SW480 (cell line): ENCODE measurements at places on chromosomes 2 and 18.
A peak's percentile ranks its signal among the peaks of the same experiment; 100 is the strongest.

DNA sequence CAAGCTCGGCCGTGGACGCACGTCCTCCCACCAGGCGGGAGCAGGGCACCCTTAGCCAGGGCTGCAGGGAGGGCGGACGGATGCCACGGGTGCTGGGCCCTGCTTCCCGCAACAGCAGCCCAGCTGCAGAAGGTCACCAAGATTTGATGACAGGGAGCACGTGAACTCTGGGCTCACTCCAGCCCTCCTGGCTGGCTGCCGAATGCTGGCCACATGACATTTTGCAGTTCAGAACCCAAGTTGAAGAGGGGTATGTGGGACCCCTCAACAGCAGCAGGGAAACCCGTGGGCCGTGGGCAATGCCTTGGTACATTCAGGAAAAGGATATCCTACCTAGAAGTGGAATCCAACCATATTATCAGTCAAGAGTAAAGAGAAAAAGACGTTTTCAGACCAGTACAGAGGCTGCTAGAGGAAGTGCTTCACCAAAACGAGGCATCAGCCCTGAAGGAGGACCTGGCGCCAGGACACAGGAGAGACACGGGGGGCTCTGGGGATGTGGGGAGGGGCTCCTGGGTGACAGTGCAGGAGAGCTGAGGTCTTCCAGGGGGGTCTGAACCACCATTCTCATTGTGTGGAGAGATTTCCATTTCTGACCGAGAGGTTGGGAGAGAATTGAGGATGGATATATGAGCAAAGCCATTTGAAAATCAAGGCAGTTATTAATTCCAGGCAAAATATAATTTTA lies 107.4 kb upstream of the CTDP1 start:
- DNase-seq = no peak

- DNase-seq = no peak
These were observed 52.8 kb upstream of the PMAIP1 start for GRCh38 chr18:59846814-59847490.

DNA sequence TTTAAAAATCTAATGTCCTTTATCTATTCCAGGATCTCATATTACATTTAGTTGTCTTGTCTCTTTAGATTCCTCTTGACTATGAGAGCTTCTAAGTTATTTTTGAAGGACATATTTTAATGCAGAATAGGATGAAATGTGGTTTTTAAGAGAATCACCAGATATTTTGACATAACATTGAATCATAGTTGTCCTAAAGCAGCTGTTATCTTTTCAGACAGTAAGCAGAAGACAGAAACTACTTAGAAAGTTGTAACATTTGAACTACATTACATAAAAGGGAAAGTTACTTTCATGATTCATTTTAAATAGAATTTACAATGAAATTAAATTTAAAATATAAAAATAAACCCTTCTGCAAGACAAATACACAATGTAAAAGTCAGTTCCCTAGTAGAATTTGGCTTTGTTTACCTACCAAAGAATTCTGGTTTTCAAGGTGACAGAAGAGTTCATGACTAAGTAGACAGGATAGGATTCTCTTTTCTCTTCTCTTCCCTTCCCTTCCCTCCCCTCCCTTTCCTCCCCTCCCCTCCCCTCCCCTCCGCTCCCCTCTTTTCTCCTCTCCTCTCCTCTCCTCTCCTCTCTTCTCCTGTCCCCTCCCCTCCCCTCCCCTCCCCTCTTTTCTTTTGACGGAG lies 186.0 kb downstream of the DIS3L2 start:
- DNase-seq = no peak

GRCh38 chr2:58660046-58660445 lies 418.9 kb upstream of the FANCL start:
- DNase-seq = no peak

DNA sequence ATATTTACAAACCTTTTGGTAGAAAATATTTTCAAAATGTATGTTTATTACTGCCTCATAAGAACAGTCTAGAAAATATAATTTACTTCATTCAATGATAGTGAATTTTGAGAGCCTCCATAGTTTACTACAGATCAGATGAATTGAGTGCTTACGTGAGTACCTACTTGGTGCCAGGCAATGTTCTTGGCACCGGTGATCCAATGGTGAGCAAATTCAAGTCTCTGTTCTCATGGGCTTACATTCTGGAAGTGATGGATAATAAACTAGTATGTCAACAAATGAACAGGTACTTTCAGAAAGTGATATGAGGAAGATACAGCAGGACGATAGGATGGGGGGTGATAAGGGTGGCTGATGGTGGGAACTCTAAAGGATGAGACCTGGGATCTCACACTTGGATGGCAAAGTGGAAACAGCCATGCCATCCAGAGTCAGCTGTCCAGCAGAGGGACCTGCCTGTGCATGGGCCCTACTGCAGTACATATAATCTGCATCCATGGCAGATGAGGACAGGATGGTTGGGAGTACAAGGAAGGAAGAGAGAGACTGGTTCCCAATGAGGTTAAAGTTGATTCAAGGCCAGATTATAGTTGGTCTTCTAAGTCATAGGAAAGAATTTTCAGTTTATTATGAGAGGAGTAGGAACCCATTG lies 277.0 kb downstream of the NEDD4L start:
- DNase-seq = no peak

GRCh38 chr2:106537047-106537446 lies 49.9 kb downstream of the CD8B2 start:
- DNase-seq = no peak

- peak; percentile 74 for DNase-seq
These were observed 15.7 kb downstream of the CRIM1 start for GRCh38 chr2:36371070-36371874.

GRCh38 chr2:51505533-51505932 lies 473.6 kb upstream of the NRXN1 start:
- no peak for DNase-seq

DNA sequence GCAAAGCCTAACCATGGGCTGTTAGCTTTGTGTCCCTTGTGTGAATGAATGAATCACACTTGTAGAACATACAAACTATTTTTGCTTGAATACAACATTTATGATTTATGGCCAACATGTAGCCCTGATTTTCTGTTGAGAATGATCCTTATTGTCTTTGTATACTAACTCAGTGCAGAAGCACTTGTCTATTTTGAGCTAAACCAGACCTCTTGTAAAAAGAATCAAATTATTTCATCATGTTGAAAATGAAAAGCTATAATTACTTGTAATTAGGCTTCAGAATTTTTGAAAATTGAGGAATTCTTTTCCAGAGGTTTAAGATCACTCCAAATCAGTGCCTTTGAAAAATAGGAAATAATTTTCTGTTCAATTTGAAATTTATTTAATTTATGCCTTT lies 85.9 kb downstream of the ZNF407 start:
- no peak for DNase-seq

DNA sequence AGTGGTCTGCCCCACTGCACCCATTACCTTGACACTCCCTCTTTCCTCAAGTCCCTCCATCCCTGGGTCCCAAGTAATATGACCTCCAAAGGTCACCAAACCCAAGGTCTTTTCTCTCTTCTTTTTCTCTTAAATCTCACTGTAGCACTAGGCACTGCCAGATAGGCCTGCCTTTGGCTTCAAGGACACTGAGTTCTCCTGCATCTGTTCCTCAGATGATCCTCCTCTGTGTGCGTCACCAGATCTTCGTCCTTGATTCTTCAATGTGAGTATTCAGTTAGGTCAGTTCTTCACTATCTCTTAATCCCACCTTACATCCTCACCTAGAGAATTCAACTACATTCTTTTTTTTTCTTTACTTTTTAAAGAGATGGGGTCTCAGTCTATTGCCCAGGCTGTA lies 249.2 kb downstream of the NBAS start:
- DNase-seq = no peak

GRCh38 chr18:22900558-22901238 lies 32.4 kb upstream of the RBBP8 start:
- no peak for DNase-seq

DNA sequence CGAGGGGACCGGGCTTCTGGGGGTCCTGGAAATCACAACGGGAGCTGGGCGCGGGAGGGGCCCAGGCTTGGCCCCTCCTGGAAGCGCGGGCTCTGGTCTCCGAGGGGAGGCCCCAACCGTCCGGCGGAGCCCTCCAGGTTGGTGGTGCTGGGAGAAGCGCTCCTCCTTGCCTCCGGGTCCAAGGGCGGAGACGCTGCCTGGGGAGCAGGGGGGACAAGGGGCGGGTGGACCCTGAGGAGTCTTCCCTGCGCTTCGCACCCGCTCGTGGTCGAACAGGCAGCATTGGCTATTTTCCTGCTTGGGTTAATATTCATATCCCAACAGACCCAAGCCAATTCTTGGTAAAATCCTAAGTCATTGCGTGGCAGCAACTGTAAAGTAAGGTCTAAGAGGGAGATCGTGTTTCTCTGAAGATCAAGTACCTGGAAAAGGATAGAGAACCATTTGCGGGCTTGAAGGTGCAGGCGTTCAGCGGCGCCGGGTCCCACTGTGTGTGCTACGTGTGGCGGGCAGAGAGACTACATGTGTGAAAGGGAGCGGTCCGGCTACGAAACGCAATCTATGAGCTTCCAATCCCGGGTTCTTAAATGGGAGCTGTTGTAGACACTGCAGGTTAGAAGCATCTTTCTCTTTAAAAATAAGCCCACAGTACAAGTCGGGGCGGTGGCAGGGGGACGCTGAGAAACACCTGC lies 805 bp downstream of the CIDEA start:
- DNase-seq = no peak

- no peak for DNase-seq
These were observed 17.7 kb downstream of the MPP4 start for GRCh38 chr2:201680743-201681142.

DNA sequence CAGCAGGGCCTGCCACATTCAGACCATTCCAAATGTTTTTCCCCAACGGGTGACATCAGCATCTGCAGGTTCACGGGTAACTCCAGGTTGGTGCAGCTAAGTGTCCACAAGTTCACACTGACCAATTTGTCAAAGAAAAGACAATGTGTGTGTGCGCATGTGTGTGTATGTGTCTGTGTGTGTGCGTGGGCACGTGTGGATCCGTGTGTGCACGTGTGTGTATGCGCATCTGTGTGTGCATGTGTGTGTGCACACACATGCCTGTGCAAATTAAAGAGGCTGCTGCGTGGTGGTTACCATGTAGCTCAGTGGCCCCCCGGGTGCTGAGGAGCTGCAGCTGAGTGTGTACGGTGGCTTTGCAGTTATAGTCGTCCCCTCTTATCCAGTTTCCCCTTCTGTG lies 187.4 kb downstream of the TMEM18 start:
- no peak for DNase-seq

- no peak for DNase-seq
These were observed 33.3 kb downstream of the NAB1 start for GRCh38 chr2:190682168-190682567.

GRCh38 chr18:62399781-62400308 lies 74.7 kb downstream of the TNFRSF11A start:
- peak; percentile 56 for DNase-seq

DNA sequence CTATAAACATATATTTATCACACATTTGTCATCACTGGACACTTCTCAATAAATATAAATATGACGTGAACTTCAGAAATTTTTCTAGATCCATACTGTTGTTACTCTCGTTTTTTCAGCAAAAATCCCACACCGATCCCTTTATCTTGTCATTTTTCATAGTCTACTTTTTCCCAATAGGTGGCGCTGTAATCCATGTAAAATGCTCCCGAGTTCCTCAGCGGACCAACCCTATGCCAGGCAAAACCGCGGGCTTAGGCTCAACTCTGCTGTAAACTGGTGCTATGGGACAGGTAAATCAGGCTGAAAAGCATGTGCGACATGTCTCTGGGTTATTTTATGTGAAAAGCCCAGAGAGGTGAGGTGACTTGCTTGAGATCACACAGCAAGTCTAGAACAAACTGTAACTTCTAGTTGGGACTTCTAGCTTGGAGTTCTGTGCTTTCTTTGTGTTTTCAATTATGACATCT lies 104.0 kb downstream of the COBLL1 start:
- DNase-seq = peak; percentile 66

- peak; percentile 5 for DNase-seq
These were observed 262.0 kb downstream of the MREG start for GRCh38 chr2:215751200-215751910.

DNA sequence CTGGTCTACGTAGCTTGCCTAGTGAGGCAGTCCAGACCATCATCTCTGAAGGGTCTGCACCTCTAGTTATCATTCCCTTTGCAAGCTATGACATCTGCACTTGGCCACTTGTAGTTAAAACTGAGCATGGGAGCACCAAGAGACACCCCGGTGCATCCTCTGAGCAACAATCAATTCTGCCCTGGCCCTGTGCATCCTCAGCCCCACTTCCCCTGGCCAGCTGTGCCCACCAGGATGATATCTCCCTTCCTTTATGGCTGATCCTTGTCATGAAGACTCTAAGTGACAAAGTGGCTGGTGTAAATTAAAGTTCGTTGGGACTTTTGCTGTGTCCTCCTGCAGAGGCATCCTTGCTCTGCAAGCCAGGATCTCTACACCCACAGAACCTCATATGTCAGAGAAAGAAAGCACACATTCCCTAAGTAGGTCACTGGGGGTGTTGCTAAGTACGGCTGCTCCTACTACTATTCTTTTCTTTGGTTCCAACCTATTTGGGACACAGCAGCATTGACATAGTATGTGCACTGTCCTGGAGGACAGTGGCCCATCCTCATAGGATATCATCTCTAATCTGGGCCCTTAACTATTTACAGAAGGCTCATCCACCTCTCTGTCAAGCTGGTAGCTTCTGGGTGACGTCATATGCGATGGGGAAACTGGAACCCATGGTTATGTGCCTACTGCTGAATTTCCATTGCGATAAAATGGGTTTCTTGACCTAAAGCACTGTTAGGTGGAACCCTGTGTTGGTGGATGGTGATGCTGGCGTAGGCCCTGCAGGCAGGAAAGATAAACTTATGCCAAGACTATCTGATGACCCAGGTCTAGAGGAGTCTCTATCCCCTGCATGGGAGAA lies 384.3 kb upstream of the ID2 start:
- no peak for DNase-seq
